T-cell (primary cell): ENCODE measurements at places on chromosomes 13 and 19. TPM values are rescaled to one million over a fixed set of nuclear protein-coding genes. Genes with fewer than 3 reads are reported as not detected.

- no peak for DNase-seq
Observed at GRCh38 chr19:53432088-53432661, 391 bp downstream of the ZNF761 start.

Gene SYNGR4
- not detected for total RNA-seq

Gene NLRP4
- not detected for total RNA-seq

DNA sequence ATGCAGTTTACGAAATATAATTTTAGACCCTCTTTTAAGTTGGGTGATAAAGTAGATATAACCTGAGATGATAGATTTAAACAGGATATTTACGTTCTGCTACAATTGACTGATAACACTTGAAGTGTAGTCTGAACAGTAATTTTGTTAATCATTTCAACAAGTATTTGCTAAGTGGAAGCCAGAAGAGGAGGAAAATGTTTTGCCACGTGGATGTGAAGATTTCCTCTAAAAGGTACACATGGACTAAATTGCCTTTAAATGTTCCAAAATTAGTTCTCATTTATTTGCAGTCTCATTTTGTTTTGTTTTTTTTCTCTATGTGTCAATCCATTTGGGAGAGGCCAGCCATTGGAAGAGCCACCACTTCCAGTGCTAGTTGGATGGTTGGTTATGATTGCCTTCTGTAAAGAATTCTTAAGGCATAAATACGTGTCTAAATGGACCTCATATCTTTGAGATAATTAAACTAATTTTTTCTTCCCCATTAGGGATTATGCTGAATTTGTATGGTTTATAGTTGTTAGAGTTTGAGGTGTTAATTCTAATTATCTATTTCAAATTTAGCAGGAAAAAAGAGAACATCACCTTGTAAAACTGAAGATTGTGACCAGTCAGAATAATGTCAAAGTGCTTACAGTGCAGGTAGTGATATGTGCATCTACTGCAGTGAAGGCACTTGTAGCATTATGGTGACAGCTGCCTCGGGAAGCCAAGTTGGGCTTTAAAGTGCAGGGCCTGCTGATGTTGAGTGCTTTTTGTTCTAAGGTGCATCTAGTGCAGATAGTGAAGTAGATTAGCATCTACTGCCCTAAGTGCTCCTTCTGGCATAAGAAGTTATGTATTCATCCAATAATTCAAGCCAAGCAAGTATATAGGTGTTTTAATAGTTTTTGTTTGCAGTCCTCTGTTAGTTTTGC lies 2.8 kb downstream of the MIR17HG start:
- no peak for DNase-seq

Gene SIGLEC6
- total RNA-seq: 0.79 TPM

GRCh38 chr19:17391371-17392151 lies 2.4 kb downstream of the CCDC194 start:
- no peak for DNase-seq

DNA sequence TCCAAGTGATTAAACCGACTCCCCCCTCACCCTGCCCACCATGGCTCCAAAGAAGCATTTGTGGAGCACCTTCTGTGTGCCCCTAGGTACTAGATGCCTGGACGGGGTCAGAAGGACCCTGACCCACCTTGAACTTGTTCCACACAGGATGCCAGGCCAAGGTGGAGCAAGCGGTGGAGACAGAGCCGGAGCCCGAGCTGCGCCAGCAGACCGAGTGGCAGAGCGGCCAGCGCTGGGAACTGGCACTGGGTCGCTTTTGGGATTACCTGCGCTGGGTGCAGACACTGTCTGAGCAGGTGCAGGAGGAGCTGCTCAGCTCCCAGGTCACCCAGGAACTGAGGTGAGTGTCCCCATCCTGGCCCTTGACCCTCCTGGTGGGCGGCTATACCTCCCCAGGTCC lies 2.0 kb downstream of the APOE start:
- no peak for DNase-seq

DNA sequence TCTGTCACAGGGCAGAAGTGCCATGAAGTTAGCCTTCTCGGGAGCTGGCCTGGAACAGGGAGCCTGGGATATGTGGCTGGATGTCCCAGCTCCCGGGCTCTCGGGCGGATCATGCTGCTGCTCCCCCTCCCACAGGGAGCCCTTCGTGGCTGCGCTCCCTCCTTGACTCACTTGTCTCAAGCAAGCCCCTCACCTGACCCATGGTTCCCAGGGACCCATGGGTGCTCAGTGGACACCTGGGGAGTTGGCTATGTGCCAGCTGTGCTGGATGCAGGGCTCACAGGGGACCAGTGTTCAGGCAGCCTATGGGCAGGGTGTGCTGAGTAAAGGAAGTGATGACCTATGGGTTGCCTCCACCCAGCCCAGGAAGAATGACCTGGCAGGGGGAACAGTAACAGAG lies 213.1 kb upstream of the SGCG start:
- no peak for DNase-seq

DNA sequence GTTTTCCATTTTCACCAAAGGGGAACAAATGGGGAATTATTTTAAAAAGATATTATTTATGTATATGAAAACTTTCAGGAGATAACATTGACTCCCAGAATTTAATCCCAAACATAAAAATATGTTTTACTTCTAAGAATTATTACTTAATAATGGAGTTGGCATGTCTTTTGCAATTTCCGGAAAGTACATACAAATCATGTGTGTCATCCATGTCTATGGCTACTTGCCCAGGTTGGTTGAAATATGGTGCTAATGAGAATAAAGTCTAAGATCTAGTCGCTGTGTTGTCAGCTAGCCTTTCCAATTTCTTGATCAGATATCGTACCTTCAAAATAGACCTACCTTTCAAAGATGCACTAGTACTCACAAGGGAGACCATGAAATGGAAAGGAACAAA lies 1003.2 kb upstream of the PCDH20 start:
- DNase-seq: no peak

DNA sequence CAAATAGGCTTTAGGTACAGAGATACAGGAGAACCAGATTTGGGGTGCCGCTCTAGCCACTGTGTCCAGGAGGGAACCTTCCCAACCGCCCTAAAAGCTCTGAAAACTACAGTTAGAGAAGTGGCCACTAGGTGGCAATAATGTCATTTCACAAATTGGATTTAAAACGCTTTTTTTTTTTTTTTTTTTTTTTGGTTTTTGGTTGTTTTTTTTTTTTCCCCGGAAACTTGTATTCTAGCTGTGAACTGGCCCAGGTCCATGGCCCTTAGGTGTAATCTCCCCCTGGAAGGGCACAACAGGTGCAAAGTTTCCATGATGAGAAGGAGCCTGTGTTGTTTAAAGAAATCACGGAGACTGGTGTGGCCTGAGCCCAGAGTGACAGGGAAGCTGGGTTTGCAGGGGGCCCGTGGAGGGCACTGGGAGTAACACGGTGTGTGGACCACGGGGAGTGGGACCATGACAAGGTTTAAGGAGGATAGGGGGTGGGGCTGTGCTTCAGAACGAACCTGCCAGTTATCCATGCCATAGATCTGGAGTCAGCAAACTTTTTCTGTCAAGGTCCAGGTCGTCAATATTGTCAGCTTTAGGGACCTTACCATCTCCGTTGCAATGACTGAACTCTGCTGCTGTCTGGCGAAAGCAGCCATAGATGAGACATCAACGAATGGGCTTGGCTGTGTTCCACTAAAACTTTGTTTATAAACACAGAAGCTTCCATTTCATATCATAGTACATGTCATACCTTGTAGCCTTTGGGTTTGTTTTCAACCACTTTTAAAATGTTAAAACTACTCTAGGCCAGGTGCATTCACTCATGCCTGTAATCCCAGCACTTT lies 10.1 kb downstream of the OR1I1 start:
- DNase-seq: peak; percentile 53

DNA sequence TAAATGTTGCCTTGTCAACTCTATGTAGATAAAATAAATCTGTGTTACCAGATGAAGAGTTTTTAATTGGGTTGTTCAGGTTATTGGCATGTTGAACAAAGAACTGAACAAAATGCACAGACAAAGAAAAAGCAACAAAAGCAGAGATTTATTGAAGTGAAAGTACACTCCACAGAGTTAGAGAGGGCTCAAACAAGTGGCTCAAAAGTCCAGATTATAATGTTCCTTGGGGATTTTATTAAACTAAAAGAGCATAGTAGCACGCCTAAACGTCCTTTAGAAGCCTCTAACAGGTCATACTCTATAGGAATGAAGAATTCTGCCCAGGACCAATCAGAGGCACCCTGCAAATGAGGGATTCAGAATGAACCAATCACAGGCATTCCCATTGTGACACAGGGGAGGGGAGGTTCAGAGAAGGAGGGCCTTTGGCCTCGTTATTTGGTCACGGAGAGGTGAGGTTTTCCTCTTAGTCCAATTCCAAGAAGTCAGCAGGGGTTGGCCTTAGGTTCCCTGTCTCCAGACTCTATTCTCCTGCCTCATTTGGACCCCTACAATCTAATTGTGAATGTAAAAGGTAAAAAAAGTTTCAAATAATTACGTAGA lies 12.8 kb downstream of the PSMC4 start:
- DNase-seq: no peak

- no peak for DNase-seq
Observed at GRCh38 chr13:31767175-31767900, 28.0 kb downstream of the RXFP2 start.

Gene ONECUT3
- 0.03 TPM for total RNA-seq

Gene PCDH17
- not detected for total RNA-seq
